ENCODE measurements at places on chromosomes 3 and 15.

DNA sequence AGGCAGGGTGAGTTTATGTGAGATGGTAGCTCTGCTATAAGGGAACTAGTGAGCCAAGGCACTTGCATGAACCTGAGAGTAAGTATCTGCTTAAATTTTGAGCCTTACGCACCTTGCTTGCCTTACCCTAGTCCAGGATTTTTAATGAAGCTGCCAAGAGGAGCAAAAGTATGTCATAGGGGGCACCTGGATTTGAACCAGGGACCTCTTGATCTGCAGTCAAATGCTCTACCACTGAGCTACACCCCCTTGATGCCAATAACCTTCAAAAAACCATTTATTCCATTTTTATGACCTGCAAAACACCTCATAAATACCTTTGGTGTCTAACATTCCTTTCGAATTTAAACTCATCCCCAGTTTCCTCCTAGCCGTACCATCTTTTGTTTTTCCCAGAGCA lies 88.3 kb upstream of the ACP3 start:
- DNase-seq, result no peak

DNA sequence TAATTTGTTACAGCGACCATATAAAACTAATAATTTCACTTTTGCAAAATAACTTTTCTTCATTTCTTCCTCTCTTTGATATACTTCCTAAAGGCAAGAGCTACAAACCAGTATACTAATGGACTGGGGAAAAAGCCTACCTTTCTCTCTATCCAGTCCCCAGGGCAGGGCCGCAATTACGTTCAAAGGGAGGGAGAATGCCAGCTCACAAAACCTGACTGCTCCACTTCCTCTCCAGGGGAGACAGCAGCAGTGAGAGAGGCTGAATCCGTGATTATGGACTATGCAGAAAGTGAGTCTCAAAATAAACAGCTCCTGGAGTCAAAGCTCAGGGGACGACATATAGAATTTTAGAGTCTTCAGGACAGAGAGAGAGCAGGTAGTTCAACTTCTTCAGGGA lies 126.9 kb upstream of the HES1 start:
- DNase-seq, result no peak

GRCh38 chr15:31331389-31331788 lies 4.8 kb downstream of the KLF13 start:
- no peak for DNase-seq

DNA sequence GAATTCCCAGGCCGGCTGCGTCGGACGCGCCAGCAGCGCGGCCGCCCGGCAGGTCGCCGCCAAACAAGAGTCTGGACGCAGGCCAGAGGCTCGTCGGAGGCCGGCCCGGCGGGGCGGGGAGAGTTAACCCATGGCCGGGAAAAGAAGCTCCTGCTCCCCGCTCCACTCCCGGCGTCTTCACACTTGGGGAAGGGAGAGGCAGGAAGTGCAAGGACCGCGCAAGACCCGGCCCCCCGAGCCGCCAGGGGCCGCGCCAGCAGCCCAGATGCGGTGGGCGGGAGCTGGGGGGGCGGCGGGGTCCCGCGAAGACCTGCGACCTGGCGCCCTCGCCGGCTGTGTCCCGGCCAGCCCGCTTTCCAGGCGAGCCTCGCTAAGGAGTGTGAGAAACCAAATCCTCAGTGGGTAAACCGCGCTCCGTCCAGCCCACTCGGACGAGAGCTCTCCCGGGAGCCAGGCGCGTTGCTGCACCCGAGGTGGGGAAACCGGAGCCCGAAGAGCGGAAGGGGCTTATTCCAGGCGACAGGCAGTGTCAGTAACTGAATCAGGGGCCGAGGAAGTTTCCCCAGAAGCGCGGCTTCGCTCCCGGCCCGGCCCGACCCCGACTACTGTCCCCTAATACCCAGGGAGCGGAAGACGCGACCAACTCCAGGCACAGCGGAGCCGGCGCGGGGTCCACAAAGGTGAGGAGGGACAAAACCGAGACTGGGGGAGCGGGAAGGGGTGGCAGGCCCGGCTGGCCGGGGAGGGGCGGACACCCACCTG lies 721 bp downstream of the ADAMTS7 start:
- DNase-seq, result no peak

DNA sequence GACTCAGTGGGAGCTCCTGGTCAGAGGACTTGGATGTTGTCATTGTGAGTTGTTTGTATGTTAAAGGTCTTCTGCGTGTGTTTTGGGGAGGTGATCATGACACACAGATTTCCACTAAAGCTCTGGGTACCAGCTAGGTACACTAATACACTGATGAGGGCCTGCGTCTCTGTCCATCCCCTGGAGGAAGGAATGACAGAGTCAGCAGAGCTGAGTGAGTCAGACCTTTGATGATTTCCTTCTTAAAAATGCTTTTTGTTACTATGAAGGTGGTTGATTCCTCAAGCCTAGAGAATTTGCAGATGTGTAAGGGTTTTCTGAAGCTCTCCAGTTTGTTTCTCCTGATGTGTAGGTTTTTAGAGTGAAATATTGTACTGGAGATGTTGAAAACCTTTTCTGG lies 424.1 kb upstream of the TPM1 start:
- no peak for DNase-seq

GRCh38 chr15:101556273-101556672 lies 66.8 kb upstream of the PCSK6 start:
- no peak for DNase-seq

DNA sequence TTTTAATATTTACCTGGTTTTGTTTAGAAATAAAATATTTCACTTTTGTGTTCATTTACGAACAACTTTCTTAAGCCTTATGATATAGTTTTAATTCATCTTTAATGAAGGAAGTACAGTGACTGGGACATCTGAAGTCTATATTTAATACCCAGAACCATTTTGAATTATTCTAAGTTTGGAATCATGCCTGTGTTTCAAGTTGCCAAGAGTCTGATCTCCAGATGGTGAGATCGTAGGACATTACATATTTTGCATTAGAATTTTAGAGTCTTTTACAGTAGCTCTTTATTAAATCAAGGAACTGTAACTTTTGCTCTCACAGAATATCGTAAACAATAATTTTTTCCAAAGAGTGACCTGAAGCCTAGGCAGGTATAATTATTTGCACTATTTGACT lies 420.7 kb downstream of the SI start:
- DNase-seq, result no peak

DNA sequence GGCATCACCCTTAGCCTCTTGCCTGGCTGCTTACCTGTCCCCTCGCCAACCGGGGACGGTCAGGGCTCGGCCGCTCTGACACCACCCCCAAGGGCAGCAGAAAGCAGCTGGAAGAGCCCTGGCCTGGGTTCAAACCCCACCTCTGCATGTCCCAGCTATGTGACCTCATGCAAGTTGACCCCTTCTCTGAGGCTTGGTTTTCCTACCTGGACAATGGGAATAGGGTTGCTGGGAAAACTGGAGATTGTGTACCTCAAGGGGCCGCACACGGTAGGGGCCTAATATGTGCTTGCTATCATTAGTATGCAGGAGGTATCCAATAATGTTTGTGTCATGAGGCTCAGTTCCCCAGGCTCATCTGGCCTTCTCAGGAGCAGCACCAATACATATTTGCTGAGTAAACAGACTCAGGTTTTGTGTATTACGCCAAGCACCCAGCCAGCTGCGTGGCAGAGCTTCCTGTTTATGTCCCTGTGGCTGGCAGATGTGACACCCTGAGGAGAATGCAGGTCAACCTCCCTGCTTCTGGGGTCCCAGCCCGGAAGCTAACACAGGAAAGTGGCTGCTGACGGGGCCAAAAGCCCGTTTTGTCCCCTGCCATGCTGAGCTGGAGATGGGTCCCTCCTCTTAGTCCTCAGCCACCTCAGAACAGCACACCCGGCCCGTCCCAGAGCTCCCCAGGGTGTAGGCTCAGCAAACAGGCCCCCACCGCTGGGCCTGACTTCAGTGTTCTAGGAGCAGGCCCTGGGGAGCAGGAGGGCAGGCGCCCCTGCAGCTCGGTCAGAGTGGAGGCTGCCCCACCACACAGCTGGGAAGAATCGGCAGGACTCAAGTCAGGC lies 29.7 kb downstream of the PLXND1 start:
- DNase-seq, result no peak

- DNase-seq, result no peak
These were observed 198.0 kb downstream of the THRB start for GRCh38 chr3:24296441-24297205.

GRCh38 chr3:34300621-34301020 lies 502.2 kb downstream of the PDCD6IP start:
- no peak for DNase-seq

- DNase-seq, result no peak
These were observed 1.3 kb downstream of the ALPK3 start for GRCh38 chr15:84818261-84819131.

DNA sequence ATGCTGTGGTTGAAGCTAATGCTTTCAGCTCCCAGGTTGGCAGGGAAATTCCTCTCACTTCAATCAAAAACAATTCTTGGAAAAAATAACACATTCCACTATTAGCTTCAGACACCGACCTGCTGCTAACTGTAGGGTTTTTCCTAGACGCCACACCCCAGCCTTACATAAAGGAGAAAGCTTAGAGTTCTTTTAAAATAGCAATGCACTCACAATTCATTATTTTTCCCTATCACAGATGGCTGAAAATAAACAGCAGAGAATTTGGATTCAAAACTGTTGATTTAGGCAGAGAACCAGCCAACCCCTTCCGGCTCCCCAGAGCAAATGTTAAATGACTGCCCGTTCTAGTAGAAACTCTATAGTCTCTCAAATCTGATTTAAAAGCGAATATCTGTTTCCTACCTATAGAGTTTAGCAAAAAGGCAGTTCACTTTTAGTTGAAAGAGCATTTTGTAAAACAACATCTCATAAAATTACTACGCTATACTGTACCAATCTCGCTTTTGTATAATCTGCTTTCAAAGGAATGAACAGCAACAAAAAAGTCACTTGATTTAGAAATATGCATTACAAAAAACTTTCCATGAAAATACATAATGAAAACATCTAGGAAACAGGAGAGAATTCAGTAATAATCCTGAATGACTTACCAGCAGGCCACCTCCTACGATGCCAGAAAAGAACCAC lies 586 bp downstream of the TM4SF1 start:
- DNase-seq, result no peak

DNA sequence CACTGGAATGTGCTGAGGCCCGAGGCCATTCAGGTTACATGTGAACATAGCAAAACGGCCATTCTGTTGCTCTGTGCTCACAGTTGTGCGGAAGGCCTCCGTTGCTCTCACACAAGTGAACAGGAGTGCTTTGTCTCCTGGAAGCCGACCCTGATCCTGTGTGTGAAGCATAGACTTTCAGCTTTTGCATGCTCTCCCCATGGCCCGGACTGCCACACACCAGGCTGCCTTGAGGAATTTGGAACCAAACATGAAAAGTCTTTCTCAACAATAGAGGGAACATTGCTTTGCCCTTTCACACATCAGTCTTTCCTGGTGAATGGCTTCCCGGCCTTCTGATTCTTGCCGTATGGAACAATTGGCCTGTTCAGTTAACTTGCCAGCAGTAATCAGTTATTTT lies 154.8 kb upstream of the LRIG1 start:
- DNase-seq, result no peak

GRCh38 chr15:39127925-39128617 lies 452.8 kb upstream of the THBS1 start:
- DNase-seq, result no peak

- no peak for DNase-seq
These were observed 2.6 kb downstream of the TIMMDC1 start for GRCh38 chr3:119500901-119501300.

DNA sequence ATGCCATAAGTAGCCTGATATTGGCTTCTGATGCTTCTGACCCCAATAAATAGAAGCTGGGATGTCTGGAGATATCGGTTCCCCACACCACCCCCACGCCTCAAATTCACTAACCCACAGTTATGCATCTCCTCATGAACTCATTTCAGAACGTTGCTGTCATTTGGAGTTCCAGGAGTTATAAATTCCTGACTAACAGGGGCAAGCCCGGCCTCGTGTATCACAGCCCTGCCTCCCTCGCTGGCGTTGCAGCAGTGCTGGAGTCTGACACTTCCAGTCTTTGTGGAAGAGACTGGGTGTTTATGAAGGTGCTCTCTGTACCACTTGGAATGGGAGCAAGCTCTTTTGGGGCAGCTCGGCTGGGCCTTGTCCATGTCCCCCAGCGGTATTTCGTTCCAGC lies 101.0 kb downstream of the ANP32A start:
- DNase-seq, result no peak

- DNase-seq, result no peak
These were observed 45.2 kb upstream of the GOLGA8B start for GRCh38 chr15:34628577-34629152.

- DNase-seq, result no peak
These were observed 412.9 kb downstream of the TIGIT start for GRCh38 chr3:114706591-114707232.

DNA sequence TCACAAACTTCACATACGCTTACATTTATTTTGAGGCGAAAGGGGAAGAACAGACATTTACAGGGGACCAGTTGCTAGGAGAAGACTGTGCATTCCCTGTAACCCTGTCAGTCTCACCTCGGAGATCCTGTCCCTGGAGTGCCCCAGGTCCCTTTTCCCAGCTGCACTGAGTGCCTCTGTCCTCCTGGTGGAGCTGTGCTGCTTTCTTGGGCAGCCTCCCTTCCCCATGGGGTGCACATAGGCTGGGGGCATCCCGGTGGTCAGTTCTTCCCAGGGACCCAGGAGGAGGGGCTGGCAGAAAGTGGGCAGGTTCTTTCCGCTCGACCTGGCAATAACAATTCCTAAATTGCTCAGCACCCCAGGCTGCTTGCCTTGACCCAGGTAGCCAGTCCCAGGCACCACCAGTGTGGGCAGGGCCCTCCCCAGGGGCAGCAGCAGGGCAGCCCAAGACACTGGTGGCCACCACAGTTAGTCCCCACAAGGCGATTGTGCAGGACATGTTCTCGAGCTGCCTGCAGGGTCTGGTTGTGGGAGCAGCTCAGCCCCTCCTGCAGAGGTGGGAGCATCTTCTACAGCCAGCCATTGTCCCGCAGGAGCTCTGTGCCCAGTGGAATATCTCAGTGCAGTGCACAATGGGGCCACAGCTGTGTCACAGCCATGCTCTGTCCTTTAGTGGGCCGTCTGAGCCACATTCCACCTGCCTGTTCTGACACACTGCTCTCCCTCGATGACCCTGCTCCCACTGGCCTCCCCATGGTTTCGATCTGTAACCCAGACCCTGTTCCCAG lies 36.3 kb downstream of the APBA2 start:
- no peak for DNase-seq

DNA sequence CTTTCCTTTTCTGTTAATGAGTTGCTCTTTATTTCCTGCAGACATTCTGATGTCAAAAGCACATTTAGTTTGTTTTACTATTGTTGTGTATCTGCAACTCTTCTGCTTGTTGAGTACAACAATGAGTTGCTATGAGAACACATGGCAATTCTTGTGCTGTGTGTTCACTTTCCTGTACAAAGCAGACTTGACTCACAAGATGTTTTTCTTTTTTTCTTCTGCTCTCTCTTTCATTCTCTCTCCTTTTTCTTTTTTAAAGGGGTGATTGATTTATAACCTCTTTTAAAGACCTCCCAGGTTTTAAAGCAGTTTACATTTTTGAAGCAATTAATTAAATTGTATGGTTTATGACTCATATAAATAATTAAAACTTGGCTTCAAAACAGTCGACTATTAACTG lies 31.6 kb upstream of the ABHD10 start:
- no peak for DNase-seq
